ENCODE measurements at places on chromosomes 4 and X.

DNA sequence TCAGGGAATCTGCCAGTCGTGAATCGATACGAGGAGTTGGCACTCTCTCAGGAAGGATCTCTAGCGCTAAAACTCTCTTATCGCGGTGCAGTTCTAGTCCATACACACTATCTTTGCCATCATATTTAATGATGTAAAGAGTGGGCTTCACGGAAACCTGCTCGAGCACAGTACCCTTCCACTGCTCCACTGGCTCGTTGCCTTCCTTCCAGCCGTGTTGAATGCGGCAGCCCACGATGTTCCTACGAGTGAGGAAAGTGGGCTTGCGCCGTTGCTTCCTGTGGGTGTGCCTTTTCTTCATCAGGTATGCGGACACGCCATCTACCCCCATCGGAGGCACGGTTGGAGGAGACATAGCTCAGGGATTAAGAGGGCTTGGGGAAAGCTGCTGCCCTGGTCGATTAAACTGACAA is 661 bp downstream of the SPIN4 start:
- no peak for DNase-seq

- DNase-seq: no peak
Observed at GRCh38 chr4:154467886-154468285, 23.7 kb downstream of the DCHS2 start.

GRCh38 chr4:107212565-107212964 is 176.5 kb upstream of the DKK2 start:
- DNase-seq: no peak

GRCh38 chr4:142406917-142407501 is 439.1 kb downstream of the INPP4B start:
- DNase-seq: no peak

DNA sequence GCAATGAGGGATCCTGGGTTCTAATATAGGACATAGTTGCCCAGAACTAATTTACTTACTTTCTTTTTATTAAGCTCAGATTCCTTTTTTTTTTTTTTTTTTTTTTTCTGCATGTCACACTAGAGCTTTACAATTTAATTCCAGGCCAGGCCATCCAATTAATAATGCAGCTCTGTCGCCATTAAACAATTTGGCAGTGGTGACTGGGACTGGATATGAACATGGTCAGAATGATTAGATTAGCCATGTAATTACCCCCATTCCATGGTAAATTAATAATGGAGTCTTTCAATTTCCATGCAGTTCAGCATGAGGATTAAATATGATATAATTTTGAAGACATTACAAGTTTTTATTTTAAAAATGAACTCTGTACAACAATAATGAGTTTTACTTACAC is 226.9 kb upstream of the ANXA3 start:
- DNase-seq: no peak

GRCh38 chr4:952881-953573 is 20.3 kb downstream of the DGKQ start:
- no peak for DNase-seq

- no peak for DNase-seq
Observed at GRCh38 chr4:121168446-121169281, 4.5 kb upstream of the TNIP3 start.

DNA sequence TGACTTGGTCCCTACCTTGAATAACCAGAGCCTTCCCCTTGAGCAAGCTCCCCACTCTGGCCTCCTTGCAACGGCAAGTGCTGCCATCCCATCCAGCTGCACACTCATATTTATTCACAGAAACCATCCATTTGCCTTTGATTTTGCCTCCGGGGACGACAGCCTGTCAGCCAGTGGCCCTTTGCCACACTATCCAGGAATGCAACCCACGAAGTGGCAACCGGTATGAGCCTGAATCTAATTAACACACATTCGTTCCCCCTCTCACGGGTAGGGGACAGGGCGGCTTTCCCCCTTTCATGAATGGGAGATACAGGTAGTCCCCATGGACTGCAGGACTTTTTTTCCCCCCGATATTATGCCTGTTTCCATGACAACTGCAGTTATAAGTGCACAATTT is 15.5 kb downstream of the CRMP1 start:
- no peak for DNase-seq
